ENCODE measurements at places on chromosomes 4 and X. TPM values are rescaled to one million over a fixed set of nuclear protein-coding genes. Genes with fewer than 3 reads are reported as not detected.

GYPB gene
- not detected for total RNA-seq

TMEM144 gene
- 2.8 TPM for total RNA-seq

RTL5 gene
- total RNA-seq: 0.94 TPM

ALPK1 gene
- 0.49 TPM for total RNA-seq

FRMPD3 gene
- total RNA-seq: 1.4 TPM

MAGEB1 gene
- total RNA-seq: not detected

ARX gene
- total RNA-seq: not detected

PAGE2B gene
- total RNA-seq: not detected

C4orf17 gene
- not detected for total RNA-seq

TASL gene
- not detected for total RNA-seq

TENM3 gene
- total RNA-seq: 132 TPM

LEF1 gene
- total RNA-seq: 0.73 TPM

AADAT gene
- total RNA-seq: 4.5 TPM

TAF7L gene
- total RNA-seq: not detected

HTN3 gene
- not detected for total RNA-seq

MBNL3 gene
- total RNA-seq: 2.4 TPM

F9 gene
- not detected for total RNA-seq

SHROOM4 gene
- total RNA-seq: 7.9 TPM

STS gene
- 1.4 TPM for total RNA-seq

CENPVL1 gene
- total RNA-seq: 5.2 TPM

ODAPH gene
- total RNA-seq: not detected

FREM3 gene
- 0.07 TPM for total RNA-seq

CSN1S1 gene
- not detected for total RNA-seq

ENOX2 gene
- 7.3 TPM for total RNA-seq

F8A3 gene
- total RNA-seq: 0.87 TPM

MID1IP1 gene
- 161 TPM for total RNA-seq

NPY1R gene
- 7.4 TPM for total RNA-seq

STARD8 gene
- 3.5 TPM for total RNA-seq

BBS7 gene
- total RNA-seq: 15.9 TPM

PPP1R2C gene
- not detected for total RNA-seq

PLAC8 gene
- total RNA-seq: 1.9 TPM

DDX53 gene
- not detected for total RNA-seq

Data from GM23338 (cell line).